ENCODE measurements at places on chromosomes 7 and 10.
A peak's percentile ranks its signal among the peaks of the same experiment; 100 is the strongest.

DNA sequence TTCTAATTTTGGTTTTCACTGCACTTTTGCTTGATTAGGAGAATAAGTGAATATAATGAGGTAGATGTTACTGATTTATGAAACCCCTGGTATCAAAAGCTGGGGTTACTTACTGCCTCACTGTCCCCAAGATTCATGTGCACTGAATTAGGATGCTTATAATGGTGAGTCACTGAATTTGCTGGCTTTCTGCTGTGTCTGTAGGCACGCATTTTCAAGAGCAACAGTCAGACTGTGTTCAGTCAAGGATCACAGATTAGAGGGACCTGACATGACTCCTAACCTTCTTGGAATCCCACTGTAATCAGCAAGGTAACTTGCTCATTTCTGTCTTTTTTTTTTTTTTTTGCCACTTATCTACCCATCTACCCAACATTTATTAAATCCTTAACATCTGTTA lies 59.7 kb downstream of the GPR85 start:
- no peak for DNase-seq

GRCh38 chr10:73839276-73839966 lies 28.0 kb upstream of the NDST2 start:
- DNase-seq: no peak

GRCh38 chr7:157973971-157974677 lies 613.5 kb downstream of the PTPRN2 start:
- peak; percentile 28 for DNase-seq

DNA sequence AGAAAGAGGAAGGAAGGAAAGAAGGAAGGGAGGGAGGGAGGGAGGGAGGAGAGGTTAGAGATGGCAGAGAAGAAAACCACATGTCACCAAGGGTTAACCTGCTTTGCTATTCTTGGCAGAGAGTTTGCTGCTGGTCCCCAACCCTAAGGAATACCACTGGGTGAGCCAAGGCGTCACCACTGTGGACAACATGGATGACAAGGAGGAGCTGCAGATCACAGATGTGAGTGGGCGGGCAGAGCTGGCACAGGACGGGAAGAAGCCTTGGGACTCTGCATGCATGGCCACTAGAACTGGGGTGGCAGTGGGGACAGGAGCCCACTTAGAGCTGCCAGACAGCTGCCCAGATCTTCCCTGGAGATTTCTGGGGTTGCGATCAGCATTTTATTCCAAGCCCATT lies 17.2 kb upstream of the MYH16 start:
- DNase-seq: no peak

GRCh38 chr7:66326501-66327215 lies 121.5 kb downstream of the TPST1 start:
- DNase-seq: no peak

GRCh38 chr7:229184-229964 lies 37.0 kb downstream of the FAM20C start:
- peak; percentile 87 for DNase-seq

- DNase-seq: no peak
These were observed 40.2 kb downstream of the ARL4A start for GRCh38 chr7:12727455-12728191.

- no peak for DNase-seq
These were observed 496.9 kb downstream of the TCERG1L start for GRCh38 chr10:130814610-130815009.

- DNase-seq: no peak
These were observed 275.1 kb downstream of the DOCK4 start for GRCh38 chr7:111931016-111931517.

DNA sequence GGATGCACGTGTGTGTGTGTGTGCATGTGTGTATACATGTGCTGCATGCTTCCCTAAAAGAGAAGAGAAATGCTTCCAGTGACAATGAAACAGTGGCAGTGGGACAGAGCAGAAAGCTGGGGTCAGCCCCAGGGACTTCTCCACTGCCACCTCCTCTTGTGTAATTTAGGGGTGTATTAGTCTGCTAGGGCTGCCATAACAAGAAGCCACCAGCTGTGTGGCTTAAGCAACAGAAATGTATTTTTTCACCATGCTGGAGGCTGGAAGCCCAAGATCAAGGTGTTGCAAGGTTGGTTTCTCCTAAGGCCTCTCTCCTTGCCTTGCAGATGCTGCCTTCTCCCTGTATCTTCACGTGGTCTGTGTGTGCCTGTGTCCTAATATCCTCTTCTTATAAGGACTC lies 190.5 kb downstream of the CXCL12 start:
- no peak for DNase-seq

GRCh38 chr10:60459701-60460457 lies 70.2 kb upstream of the ANK3 start:
- DNase-seq: no peak

- no peak for DNase-seq
These were observed 29.4 kb downstream of the WDFY4 start for GRCh38 chr10:48714088-48714487.

GRCh38 chr10:63434866-63435854 lies 30.6 kb downstream of the JMJD1C start:
- no peak for DNase-seq

DNA sequence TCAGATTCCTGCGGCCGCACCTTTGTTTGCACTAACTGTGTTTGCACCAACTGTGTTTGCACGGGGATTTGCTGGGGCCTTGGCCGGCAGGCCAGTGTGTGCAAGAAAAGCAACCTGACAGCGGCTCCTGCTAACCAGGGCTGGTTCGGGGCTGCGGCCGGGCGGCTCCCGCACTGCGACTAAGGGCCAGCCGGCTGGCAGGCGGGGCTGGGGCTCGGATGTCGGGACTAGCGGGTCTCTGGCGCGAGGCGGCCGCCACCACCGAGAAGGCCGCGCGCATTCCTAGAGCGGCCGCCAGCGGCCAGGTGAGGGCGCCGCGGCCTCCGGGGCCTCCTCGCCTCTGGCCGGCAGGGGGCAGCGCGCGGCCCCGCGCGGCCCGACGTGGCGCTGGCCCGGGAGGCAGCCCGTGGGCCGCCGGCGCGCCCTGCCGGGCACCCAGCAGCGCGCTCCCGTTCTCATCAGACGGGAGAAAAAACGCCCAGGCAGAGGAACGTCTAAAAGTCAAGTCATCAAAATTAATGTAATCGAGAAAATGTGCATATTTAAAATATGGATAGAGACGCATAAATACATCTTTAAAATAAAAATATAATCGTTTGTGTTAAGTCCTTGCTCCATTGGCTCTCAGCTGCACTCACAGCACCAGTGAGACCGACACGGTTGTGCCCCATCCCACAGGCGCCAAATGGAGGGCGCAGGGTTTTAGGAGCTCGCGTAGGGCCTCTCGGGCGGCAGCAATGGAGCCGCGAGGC lies 38.5 kb downstream of the ZNF777 start:
- DNase-seq: no peak
